ENCODE measurements at places on chromosomes 6 and 20.

DNA sequence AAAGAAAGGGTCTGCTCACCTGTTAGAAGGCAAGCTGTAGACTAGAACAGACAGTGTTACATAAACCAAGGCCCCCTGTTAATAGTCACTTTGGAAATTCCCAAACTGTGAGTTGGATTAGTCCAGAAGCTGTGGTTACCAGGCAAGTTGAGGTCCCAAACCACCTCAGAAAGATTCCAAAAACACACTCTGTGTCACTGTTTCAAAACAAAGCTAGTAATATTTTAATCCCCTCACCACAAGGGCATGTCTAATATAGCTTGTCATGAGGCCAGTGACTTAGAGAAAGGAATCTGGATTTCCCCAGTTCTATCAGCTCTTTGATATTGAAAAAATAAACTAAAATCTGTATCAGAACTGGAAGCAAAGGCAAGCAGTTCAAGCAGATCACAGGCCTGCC is 244.6 kb downstream of the HAO1 start:
- no peak for DNase-seq

DNA sequence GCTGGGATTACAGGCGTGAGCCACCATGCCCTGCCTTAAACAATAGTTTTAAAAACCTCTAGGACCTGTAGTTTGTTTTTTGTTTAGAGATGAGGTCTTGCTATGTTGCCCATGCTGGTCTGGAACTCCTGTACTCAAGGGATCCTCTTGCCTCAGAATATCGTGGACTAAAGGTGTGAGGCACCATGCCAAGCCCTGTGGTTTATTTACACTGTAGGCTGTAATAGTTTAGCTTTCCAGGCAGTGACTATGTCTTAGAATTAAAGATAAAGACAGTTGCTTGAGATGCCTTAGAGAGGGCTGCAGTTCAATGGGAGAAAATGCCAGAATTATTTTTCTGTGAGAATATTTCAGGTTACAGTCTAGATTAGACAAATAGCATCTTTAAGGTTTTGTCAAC is 72.9 kb downstream of the SGK1 start:
- DNase-seq, result no peak

GRCh38 chr20:21516180-21516567 is 2.3 kb upstream of the NKX2-2 start:
- no peak for DNase-seq

GRCh38 chr6:26401389-26401986 is 587 bp upstream of the BTN3A1 start:
- no peak for DNase-seq

DNA sequence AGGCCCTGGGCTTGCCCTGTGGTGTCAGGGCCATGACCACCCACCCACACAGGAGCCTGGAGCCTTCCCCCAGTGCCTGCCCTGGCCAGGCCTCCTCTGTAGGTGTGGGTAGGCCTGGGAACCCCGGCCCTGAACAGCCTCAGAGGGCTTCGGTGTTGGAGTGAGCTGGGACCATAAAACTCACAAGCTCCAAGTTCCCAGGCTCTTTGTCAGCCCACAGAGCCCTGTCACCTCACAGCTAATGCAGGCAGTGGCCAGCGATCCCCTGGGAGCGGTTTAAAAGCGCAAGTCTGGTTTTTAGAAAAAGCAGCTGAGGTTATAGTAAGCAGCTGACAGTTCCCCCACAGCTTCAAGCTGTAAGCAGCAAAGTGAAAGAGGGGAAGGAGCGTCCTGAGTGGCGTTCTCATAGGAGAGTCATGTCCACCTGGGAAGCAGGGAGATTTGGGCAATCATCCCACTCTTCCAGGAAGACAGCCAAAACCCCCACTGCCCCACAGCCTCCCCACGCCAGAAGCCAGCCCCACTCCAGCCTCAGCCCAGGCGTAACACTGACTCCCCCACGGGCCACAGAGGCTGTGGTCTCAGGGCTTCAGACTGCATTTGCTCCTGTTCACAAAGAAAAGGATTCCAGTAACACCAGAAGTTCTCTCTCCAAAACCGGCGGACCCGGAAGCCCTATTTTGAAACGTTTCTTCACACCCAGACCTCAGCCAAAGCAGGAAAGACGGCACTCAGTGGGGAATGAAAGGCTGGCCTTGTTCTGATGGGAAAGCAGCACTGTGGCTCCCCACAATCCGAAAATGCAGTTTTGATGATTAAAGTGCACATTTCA is 34.3 kb upstream of the FOXC1 start:
- no peak for DNase-seq

DNA sequence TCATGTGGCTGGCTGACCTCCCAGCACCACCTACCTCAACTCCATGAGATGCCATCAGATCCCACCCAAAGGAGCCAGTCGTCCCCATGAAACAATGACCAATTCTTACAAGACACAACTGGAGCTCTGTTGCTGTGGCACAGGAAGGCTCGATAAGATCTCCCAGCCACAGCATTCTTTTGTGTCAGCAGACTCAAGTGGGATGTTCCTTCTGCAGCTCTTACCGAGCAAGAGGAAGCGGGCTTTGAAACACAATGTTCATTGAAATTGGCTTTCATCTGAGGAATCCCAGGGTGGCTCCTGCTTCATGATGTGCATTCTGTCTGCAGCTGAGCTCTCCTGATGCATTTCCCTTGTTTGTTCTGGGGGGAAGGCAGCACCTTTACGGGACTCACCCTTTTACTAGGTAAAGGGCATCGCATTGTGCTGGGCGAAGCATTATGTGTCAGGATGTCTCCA is 222.0 kb upstream of the SGK1 start:
- DNase-seq, result no peak

DNA sequence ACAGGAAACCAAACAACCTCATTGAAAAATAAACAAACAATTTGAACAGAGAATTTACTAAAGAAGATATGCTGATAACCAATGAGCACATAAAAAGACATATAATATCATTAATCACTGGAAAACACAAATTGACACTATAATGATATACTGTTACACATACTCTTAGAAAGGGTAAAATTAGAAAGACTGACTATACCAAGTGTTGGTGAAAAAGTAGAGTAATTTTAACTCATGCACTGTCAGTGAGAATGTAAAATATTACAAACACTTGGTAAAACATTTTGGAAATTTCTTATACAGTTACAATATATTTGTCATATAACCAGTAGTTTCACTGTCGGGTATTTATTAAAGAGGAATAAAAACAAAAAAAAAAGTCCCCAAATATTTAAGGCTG is 1139.2 kb upstream of the GJE1 start:
- DNase-seq, result no peak

DNA sequence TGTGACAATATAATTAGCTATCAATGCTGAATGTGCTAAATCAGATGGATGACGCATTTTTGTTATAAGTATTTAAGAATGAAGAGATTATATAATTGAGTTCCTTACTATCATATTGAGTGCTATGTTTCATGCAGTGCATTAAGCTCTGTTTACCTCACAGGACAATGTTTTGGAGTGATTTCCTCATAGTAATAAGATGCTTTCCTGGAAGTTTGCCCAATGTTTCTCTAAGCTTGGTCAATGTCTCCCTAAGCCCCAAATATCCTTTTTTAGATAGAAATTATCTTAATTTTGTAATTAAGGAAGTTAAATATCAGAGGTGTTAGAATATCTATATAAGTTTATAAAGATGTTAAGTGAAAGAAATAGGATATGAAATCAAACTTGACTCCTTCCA is 489.6 kb downstream of the MMUT start:
- DNase-seq, result no peak

- DNase-seq, result no peak
Observed at GRCh38 chr6:39193201-39193791, 36.0 kb downstream of the KCNK5 start.

DNA sequence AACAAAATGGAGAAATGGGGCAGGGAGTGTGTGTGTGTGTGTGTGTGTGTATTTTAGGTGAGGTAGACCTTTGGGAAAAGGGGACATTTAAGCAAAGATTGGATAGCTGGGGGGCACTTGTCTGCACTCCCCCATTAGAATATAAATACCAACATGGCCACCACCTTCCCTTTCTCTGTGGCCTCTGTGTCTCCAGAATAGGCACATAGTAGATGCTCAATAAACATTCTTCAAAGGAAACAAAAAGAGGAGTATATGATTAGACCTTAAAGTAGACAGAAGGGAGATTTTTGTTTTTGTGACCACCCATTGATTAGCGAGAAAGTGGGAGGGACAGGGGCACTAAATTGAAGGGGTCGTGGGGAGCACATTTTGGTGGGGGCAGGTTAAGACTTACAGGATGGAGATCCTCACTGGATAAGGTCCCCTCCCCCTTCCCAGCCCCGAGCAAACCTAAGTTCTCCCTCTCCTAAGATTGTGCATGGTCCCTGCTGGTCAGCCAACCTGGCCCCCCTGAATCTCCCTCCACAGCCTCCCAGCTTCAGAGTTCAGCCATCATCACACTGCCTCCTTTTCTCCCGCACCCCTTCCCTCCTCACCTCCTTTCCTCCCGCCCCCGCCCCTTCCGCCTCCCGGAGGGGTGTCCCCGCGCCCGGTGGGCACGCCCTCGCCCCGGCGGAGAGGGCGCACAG is 514 bp upstream of the TSHZ2 start:
- no peak for DNase-seq

DNA sequence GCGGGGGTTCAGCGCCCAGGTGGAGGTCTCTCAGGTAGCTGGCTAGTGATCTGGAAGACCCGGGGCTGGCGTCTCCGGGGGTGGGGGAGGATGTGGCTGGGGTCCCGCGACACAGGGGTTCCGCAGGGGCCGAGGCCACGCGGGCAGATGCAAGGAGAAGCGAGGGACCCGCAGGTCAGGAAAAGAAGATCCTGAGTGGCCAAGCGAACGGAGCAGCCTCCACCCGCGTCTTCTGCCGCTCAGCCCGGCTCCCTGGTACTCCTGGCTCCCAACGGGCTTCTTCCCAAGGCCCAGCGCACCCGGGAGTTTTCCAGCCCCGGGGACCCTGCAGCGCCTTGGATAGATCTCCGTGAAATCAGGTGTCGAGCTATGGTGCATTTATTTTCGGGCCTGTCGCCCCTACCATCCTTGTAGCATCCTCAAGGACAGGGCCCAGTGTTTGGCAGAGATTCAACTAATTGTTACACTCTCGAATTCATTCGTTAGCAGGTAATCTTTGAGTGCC is 682 bp upstream of the CHD6 start:
- DNase-seq, result no peak

DNA sequence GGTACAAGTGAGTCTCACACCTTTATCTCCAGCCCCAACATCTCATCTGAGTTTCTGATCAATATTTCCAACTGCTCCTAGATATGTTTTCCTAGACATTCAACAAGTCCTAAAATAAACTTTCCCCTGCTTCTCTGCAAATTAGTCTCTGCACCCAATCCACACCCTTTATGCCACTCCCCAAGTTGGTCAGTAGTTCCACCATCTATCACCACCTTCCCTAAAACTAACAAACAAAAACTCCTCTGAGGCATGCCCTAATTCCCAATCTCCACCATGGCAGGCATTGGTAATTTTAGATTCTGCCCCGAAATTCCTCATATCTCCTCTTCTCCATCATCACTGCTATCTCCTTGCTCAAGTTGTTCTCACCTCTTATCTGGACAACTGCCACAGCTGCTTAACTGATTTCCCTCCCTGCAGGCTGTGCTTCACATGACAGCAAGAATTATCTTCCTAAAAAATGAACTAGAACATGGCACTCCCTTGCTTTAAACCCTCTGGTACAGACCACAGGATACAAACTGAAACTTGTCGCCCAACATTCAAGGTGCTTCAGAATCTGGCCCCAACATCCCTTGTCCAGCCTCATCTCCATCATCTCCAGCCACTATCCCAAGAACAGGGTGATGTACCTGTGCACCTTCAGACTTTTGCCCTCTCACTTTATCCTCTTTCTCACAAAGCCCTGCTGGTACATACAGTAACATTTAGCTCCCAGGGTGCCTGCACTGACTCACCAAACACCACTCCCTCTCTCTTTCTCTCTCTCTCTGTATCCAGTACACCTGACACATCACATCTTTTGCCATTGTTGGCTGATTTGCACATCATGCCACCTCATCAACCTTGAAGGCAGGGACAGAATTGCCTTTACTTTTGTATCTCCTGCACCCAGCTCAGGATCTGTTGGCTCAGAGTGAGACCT is 55.5 kb downstream of the ZHX3 start:
- no peak for DNase-seq

- DNase-seq, result no peak
Observed at GRCh38 chr6:7998103-7998725, 66.0 kb downstream of the BLOC1S5 start.

- no peak for DNase-seq
Observed at GRCh38 chr6:44194326-44194725, 22.4 kb upstream of the MYMX start.

DNA sequence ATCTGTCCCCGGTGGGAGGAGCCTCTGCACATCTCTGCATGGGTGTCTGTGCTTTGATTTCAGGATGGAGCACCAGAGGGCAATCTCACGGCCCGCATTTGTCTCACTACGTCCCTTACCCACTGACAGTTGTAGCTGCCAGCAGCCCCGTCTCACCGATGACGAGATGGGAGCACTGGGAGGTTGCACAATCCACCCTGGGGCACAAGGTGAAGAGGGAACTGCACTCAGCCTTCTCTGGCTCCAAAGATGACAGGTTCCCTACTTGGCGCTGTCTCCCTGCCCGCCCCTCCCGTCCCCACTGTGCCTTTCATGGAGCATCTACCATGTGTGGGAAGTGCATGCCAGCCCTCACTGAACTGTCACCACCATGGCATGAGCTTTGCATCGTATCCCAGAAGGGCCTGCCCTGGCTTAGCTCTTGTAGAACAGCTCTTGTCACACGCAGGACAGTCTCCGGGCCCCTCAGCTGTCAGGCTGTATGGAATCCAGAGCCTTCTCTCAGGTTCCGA is 99.9 kb upstream of the PMEPA1 start:
- DNase-seq, result no peak

GRCh38 chr6:34909320-34909883 is 20.3 kb downstream of the ANKS1A start:
- no peak for DNase-seq

DNA sequence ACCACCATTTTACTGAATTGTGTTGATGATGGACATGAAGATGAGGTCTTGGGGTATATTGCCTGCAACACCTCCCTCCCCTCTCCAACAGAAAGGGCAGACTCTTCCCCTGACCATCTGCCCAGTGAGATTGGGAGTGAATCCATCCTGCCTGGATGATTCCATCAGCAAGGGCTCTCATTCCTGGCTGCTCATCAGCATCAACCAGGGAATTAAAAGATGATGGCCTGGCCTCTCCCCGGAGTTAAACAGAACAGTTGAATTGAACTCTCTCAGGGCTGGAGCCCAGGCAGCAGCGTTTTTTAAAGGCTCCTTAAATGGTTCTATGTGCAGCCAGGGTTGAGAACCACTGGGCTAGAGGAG is 14.6 kb upstream of the MRPS18A start:
- no peak for DNase-seq

GRCh38 chr6:12605888-12606345 is 110.7 kb upstream of the PHACTR1 start:
- no peak for DNase-seq

DNA sequence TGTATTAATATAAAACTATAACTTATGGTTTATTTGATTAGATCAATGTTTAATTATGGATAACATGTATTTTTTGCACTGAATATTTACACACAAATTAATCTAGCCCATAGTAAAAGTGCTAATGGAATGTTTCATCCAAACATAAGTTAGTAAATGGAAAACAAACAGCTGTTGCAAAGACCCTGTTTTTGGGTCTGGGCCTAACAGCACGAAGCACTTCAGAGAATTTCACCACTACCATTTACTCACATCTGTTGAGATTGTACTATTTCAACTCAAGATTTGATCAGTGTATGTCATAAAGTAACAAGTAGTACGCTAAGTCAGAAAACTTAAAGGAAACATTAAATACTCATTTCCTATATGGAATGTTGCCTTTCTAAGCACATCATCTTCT is 359.6 kb downstream of the LAMA2 start:
- no peak for DNase-seq

GRCh38 chr6:22401206-22401605 is 104.4 kb upstream of the PRL start:
- DNase-seq, result no peak

- peak; percentile 53 for DNase-seq
Observed at GRCh38 chr6:28443112-28443773, at the start of gene ZSCAN23. TSS of gene ZSCAN23 (minus strand) at chr6:28443491. CDS start at chr6:28436266, 7,225 bp downstream.
